Mucosa of gallbladder (tissue), 1 donor: ENCODE measurements at places on chromosomes 1 and 21.

GRCh38 chr1:10961300-10961833 is 51.1 kb upstream of the TARDBP start:
- DNase-seq, result no peak

DNA sequence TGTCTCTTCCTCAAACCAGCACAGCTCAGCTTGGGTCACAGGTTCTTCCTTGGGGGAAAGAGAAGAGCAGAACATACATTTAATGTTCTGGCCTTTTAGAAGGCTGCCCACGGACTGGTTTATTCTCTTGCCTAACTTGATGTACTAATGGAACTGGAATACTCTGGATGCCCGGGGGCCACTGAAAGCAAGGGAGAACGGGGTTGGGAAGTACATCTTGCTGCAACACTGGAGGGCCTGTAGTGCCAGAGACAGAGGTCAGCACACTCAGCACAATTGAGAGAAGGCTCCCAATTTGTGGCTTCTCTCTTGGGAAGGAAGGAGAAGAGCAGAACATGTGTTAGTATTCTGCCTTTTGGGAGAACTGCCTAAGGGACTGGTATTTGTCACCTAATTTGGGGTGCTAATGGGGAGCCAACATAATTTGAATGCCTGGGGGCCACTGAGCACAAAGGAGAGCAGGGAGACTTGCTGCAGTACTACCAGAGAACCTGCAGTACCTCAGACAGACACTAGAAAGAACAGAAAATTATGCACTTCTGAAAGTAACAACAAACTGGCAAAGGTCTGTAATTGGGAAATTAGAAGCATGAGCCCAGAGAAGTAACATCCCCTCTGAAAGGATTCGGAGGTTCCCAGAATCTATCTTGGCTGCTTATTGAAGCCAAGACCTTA is 14.1 kb downstream of the ZNF691 start:
- no peak for DNase-seq

- no peak for DNase-seq
Observed at GRCh38 chr1:214351551-214352277, 70.8 kb downstream of the SMYD2 start.

- DNase-seq, result no peak
Observed at GRCh38 chr1:22071511-22071910, 19.0 kb downstream of the CDC42 start.

DNA sequence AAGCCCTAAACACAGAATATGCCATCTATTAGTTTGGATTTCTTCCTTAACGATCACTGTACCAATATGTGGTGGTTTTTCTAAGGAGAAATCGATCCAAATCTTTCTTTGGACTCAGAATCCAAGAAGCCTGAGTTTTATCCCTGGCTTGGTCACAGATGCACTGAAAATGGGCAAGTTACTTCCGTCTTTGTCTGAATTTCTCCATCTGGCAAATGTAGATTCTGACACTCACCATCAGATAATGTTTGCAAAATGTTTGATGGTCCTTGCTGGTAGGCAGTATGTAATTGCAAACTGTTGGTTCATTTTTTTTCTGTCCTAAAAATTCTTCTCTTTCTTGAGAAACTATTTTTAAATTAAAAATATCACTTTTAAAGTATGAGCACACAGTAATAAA is 115.0 kb downstream of the TSEN15 start:
- no peak for DNase-seq

- DNase-seq, result no peak
Observed at GRCh38 chr1:155141749-155142148, 1.4 kb upstream of the DPM3 start.

DNA sequence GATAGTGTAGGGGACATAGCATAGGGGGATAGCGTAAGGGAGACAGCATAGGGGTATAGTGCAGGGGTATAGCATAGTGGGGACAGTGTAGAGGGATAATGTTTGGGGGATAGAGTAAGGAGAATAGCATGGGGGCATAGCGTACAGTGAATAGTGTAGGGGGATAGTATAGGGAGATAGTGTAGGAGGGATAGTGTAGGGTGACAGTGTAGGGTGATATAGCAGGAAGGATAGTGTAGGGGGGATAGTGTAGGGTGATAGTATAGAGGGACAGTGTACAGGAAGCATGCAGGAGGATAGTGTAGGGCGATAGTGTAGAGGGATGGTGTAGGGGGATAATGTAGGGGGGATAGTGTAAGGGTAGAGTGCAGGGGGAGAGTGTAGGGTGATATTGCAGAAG is 11.7 kb upstream of the ARF1 start:
- DNase-seq, result no peak

GRCh38 chr1:117089996-117090395 is 29.9 kb downstream of the TTF2 start:
- no peak for DNase-seq

DNA sequence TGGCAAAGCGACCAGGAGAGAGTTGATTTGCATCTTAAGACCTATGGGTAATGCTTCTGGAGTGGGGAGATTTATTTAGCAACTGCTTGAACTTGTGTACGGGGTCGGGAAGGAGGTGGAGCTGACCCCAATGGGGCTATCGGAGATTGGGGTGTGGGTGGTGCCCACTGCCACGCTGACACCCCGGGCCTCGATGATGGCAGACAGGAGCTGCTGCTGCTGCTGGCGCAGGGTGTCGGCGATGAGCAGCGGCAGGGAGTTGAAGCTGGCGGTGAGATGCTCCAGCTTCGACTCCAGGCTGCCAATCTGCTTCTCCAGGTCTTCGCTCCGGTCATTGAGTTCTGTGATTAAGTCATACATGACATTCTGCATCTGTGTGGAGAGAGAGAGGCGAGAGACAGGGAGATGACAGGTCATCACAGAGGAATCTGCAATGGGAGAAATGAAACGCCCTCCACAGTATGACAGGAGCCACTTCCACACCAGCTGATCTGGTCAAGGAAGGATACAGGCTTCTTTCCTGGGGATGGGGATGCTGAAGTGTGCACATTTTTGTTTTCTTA is 100.0 kb upstream of the ADAR start:
- DNase-seq, result no peak

GRCh38 chr21:44911384-44912157 is 9.1 kb downstream of the ITGB2 start:
- DNase-seq, result peak; percentile 92

DNA sequence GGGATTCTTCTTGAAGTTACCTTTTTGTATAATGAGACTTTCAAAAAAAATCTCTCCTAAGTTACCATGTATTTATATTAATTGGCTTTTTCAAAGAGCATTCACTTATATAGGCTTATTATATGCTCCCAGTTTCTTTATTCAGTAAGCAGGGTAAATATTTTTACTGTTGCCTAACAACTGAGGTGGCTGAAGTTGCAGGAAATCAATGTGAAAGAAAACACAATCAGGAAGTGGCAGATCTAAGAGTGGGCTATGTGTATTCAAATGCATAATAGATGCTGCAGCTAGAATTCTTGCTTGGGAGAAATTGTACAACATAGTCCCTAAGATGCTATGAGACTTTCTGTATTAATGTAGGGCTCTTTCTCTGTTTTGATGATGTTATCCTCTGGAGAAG is 606.9 kb downstream of the NUF2 start:
- no peak for DNase-seq

DNA sequence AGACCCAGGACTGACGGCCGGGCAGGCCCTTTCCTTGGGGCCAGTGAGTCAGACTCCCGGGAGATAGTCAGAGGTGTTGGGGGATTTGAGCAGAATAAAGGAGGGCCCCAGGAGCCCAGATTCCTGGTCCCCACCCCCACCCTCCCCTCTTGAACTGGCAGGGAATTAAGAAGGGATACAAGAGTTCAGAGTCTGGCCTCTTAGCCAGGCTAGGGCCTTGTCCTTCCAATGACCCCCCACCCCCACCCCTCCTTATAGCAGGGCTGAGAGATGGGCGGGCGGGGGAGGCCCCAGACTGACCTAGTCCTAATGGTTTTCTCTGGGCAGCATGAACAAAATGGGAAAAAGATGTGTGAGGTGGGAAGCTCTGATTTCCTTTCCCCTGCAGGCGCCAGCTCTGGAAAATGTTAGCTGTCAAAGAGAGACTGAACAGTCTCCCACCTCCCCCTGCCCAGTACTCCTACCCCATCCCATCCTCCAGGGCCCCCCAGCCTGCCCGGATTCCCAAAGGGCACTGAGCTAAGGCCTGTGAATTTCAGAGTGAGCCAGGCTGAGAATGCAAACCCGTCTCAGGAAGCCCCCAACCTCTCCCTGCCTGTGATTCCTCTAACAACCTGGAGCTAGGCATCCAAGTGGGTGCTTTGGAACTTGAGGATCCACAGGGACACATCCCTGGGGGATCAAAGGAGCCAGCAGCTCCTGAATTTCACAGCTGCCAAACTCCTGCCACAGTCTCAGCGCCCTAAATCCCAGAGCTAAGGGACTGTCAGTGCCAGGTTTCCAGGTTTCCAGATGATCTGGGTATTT is 5.8 kb upstream of the CRABP2 start:
- no peak for DNase-seq

DNA sequence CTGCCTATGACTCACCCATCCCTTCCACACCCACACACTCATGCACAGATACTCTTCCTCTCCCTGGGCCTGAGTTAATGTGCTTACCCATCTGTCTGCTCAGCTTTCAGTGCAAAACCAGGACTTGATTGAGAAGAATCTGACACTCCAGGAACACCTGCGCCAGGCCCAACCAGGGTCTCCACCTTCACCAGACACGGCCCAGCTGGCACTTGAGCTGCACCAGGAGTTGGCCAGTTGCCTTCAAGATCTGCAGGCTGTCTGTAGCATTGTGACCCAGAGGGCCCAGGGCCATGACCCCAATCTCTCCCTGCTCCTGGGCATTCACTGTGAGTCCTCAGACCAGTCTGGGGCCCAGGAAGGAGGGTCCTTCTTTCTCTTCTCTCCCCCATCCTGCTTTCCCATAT is 3.5 kb upstream of the SH3BGRL3 start:
- DNase-seq, result no peak

DNA sequence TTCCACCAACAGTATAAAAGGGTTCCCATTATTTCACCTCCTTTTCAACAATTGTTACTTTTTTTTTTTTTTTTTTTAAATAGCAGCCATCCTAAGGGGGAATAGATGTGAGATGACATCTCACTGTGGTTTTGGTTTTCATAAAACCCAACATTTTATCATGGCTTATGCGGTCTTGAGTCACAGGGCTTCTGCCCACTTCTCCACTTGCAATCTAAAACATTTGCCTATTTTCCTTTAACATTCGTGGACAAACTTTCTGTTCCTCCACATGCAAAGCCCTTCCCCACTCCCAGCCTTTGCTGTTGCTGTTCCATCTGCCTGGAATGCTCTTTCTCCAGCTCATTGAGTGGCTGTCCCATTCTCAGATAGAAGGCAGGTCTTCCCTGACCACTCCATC is 239.7 kb upstream of the KCNK2 start:
- DNase-seq, result no peak
